ENCODE measurements at places on chromosomes 2 and 18. TPM values are rescaled to one million over a fixed set of nuclear protein-coding genes. Genes with fewer than 3 reads are reported as not detected.

AQP12B gene
- total RNA-seq, result not detected

RAB11FIP5 gene
- total RNA-seq, result 108 TPM

CFAP221 gene
- 62.4 TPM for total RNA-seq

KCNG2 gene
- 7.2 TPM for total RNA-seq

RIOK3 gene
- 41.7 TPM for total RNA-seq

ADCYAP1 gene
- total RNA-seq, result 3.2 TPM

MYCN gene
- total RNA-seq, result 6.9 TPM

MYOM1 gene
- 9.1 TPM for total RNA-seq

LAMA1 gene
- total RNA-seq, result 141 TPM

SIX3 gene
- total RNA-seq, result 0.47 TPM

KCNK3 gene
- 1.0 TPM for total RNA-seq

TMEM37 gene
- 14.2 TPM for total RNA-seq

CROCC2 gene
- total RNA-seq, result 0.55 TPM

HOXD9 gene
- total RNA-seq, result 15.7 TPM

AKAIN1 gene
- total RNA-seq, result not detected

UGT1A6 gene
- 0.74 TPM for total RNA-seq

SLC19A3 gene
- total RNA-seq, result 0.50 TPM

TSPYL6 gene
- total RNA-seq, result 37.9 TPM

Data from testis (tissue), 5 donors.